ENCODE measurements at places on chromosomes 16 and 17.

DNA sequence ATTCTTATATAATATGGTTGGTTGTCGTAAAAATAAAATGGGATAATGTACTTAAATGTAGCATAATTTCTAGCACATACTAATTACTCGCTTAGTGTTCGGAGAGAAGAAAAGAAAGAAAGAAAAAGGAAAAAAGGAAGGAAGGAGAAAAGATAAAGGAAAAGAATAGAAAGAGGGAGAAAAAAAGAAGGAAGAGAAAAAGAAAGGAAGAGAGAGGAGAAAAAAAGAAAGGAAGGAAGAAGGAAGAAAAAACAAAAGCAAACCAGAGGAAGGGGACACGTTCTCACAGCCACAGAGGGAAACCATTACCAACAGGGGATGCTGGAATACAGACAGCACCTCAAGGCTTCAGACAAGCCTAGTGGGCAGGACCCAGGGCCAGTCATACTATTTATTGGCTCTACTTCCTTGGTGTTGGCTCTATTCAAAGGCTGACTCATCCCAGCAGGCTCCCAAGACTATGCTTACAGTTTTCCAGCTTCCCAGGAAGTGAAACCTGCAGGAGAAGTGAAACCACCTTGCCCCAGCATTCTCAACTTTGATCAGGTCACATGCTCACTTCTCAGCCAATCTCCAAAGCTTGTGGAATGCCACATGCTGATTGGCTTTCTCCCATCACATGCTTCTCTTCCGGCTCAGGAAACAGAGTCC is 273.5 kb upstream of the IRX5 start:
- DNase-seq: no peak

DNA sequence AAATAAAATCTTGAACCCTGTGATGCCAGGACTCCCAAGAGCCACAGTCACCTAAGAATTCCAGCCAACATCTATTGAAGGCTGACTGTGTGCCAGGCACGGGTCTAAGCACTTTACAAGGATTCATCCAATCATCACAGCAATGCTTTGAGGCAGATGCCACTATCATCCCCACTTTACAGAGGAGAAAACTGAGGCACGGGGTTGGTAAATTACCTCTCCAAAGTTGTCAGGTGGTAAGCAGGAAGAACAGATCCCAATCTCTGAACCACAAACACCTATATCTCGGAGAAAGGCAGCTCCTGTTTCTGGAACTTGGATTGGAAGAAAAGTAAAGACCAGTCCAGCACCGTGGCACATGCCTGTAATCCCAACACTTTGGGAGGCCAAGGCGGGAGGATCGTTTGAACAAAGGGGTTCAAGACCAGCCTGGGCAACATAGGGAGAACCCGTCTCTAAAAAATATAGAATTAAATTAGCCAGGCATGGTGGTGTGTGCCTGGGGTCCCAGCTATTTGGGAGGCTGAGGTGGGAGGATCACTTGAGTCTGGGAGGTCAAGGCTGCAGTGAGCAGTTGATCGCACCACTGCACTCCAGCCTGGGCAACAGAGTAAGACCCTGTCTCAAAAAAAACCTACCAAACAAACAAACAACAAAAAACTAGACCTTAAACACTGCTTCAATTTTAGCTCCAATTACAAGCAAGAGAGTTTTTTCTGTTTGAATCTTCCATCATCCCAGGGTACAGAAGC is 60.7 kb upstream of the SIAH1 start:
- no peak for DNase-seq

GRCh38 chr17:42678951-42679491 is 2.2 kb upstream of the PLEKHH3 start:
- DNase-seq: peak; percentile 23

DNA sequence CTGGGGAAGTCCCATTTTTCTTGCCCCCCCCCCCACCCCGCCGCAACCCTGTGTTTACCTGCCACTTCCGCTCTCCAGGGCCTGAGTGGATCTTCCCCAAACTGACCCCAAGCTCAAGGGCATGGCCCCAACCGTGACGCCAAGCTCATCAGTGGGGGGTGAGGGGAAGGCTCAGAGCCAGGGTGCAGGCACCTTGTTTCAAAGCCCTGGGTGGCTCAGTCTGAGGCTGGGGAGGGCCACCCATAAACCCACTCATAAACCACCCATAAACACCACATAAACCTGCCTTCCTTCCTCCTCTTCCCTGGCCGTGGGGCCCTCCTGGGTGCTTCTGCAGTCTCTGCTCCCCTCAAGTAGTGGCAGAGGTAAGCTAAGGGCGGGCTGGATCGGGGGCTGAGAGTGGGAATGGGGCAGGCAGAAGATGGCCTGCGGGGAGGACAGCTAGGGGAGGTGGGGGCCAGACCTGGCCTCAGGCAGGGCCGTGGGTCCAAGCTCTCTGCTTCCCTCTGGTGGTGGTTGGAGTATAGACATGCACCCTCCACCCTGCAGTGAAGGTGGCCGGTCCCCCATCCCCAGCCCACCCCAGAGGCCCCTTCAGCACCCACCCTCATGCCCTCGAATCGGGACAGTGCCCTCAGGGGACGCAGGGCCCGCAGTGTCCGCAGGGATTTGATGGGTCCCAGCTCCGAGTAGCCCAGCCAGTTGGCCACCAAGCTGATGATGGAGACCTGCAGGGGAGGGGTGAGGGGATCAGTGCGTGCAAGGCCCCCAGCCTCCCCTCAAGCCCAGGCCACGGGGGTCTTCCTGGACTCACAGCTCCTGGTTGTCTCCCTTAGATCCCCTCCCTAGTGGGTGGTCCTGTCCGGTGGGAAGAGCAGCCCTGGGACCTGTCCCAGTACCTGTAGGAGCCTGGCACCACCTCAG is 14.6 kb upstream of the CD79B start:
- DNase-seq: peak; percentile 48

- DNase-seq: no peak
Measured at GRCh38 chr17:65564793-65565192, 3.3 kb upstream of the AXIN2 start.

GRCh38 chr17:82840431-82840831 is 609 bp upstream of the ZNF750 start:
- DNase-seq: no peak

DNA sequence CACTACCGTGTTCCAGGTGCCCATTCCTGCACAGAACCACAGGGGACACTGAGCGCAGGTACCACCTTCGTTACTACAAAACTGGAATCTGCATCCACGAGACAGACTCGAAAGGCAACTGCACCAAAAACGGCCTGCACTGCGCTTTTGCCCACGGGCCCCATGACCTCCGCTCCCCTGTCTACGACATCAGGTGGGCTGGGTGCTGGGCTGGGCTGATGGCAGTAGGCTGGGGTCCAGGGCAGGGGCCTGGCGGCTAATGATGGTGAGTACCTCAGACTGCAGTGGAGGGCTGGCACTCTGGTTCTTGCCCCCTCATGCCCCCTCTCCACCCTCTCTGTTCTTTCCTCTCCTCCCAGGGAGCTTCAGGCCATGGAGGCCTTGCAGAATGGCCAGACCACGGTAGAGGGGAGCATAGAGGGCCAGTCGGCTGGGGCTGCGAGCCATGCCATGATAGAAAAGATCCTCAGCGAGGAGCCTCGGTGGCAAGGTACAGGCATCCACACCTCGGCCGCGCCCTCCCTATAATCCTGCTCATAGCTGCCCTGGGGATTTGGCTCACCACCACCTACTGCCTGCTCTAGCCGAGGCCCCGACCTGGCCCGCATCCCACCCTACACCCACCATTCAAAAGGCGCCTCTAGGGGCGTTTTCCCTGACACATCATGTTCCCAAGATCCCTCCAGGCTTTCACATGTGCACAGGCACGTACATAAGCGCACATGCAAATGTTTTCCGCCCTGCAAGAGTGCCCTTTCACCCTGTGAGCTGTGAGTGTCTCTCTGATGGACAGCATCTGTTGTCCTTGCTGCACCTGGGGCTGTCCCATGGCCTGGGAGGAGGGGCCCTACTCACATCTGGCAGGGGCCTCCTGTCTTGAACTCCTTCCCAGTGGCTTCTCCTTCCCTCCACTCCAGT is 27.7 kb downstream of the UNK start:
- DNase-seq: no peak
